Fibroblast of skin of right quadriceps (primary cell): ENCODE measurements at places on chromosomes 16 and 17.

DNA sequence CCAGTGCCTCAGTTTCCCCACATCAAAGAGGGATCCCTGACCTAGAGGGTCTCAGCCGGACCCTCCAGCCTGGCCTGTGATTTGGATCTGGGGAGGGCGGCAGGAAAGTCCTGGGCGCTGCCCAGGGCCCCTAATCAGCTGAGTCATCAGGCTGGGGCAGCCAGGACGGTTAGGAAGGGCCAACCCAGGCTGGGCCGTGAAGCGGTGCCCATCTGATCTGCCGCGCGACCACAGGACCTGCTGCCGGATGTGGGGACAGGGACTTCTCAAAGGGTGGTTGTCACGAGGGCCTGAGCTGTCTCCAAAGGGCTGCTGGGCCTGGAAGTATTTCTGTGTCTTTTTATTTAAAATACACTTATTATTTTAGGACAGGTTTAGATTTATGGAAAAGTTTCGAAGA lies 4.4 kb downstream of the TPSAB1 start:
- no peak for DNase-seq

GRCh38 chr17:37512442-37513068 lies 22.9 kb downstream of the DUSP14 start:
- DNase-seq: no peak

DNA sequence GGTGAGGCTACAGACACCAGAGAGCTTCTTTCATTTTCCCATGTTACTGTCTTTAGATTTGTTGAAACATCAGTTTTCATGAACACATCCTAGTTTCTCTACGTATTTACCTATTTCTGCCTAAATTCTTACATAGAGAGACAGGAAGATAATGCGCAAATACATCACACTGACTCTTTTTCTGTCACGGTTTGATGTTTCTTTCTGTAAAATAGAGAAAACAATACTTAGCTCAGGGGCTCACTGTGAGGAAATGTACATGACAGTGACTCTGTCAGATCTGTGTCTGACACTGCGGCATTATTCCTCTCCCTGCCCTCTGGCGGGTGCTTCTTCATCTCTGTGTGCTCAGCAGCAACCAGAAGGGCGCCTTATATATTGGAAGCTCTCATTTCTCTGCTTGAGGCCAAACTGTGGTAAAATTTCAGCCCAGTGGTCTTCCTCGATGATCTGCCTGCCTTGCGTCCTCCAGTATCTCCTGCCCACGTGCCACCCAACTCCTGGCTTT lies 264.1 kb downstream of the PHKB start:
- no peak for DNase-seq

GRCh38 chr16:29790949-29791844 lies 646 bp downstream of the KIF22 start:
- no peak for DNase-seq

- no peak for DNase-seq
Measured at GRCh38 chr17:80502578-80502877, 26.1 kb upstream of the NPTX1 start.

- peak; percentile 15 for DNase-seq
Measured at GRCh38 chr17:35932586-35932985, 2.0 kb upstream of the RDM1 start.

DNA sequence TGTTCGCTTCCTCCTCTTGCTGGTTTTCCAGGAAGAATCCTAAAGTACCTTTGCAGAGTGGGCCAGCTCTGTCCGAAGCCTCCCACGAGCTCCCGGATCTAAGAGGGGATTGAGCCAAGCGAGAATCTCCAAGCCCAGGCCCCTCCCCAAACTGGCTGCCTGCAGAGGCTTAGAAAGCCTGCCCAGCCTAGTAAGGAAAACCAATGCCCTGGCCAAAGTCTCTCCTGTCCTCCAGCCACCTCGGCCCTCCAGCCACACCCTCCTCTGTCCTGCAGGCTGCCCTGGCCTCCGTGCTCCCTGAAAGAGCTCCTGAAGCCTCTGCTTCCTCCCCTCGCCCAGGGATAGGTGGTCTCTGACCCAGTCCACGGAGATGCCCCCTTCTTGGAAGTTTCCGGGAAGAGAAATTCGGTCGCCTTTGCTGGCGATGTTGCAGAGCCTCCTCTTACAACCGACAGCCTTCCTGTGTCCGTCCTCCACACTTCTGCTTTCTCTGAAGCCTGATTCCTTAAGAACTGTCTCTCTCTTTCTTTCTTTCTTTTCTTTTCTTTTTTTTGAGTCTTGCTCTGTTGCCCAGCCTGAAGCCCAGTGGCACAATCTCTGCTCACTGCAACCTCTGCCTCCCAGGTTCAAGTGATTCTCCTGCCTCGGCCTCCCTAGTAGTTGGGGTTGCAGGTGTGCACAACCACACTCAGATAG lies 54.9 kb upstream of the TOB1 start:
- no peak for DNase-seq

GRCh38 chr16:58217311-58217925 lies 19.5 kb upstream of the CSNK2A2 start:
- no peak for DNase-seq
